ENCODE measurements at places on chromosomes 7 and 10.

DNA sequence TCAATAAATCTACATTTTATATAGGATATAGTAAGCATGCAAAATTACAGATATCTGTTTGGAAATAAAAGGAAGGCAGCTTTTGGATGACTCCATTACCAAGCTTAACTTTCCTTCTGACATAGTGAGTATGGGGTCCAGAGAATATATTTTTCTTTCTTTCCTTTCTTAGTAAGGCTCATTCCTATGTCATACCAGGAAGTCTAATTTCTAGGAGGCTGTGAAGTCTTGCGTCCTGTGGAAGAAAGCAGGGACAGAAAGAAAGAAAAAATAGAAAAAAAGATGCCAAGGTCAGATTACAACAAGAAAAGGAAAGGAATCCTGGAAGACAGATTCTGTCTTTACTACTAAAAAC, 36.3 kb downstream of the AKR1C8 start:
- no peak for DNase-seq

- DNase-seq: no peak
These were observed 12.2 kb downstream of the UBE3C start for GRCh38 chr7:157150882-157151281.

GRCh38 chr7:18013936-18014335, 13.7 kb downstream of the PRPS1L1 start:
- DNase-seq: no peak

- no peak for DNase-seq
These were observed 107.2 kb upstream of the FAM133B start for GRCh38 chr7:92697414-92697813.

DNA sequence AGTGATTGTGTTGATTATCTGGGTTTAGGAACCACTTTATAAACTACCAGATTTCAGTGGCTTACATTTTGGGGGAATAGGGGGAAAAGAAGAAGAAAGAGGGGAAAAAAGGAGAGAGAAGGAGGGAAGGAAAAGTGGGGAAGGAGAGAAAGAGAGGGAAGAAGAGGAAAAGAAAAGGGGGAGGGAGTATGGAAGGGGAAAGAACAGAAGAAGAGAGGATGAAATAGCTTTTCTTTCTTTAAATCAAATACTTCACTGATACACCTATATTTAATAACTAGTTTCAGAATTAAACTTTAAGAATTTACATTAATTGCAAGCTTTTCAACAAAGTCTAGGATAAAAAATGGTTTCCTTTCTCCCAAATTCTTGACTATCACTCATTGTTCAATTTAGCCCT, 289.6 kb downstream of the SDHAF3 start:
- no peak for DNase-seq

- no peak for DNase-seq
These were observed 52.9 kb downstream of the CASD1 start for GRCh38 chr7:94562525-94562924.

Data from stimulated activated CD4-positive, alpha-beta T cell treated with anti-CD3 and anti-CD28 coated beads, Interleukin-15, amount 100 ng/mL, for 1 hour (primary cell).